ENCODE measurements at places on chromosomes 6 and 20. TPM values are rescaled to one million over a fixed set of nuclear protein-coding genes. Genes with fewer than 3 reads are reported as not detected.
A peak's percentile ranks its signal among the peaks of the same experiment; 100 is the strongest.

Gene CNPY3
- total RNA-seq = 23.9 TPM

DNA sequence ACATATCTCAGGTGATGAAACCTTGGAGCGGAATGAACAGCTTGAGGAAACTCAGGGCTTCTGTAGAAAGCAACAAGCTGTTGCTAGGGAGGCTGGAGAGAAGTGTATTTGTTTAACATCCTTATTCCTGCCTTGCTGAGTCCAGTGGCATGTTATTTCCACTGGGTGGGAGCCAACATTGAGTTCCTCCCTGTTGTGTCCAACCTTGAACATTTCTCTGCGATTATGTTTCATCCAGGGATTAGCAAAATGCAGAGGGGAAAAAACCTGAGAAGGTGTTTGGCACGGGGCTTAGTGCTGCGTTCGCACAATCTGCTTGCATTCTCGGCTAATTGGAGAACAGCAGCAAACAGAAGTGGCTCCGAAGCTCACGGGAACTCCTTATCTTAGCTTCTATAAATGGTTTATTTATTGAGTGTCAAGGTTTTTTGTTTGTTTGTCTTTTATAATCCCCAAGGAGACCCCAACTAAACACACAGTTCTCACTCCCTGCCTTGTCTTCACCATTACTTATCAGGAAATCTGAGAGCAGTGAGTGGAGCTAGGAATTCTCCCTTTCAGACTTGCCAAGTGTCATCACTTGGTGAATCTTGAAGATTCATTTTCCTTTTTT lies 412.8 kb downstream of the CDC5L start:
- peak; percentile 82 for DNase-seq

DNA sequence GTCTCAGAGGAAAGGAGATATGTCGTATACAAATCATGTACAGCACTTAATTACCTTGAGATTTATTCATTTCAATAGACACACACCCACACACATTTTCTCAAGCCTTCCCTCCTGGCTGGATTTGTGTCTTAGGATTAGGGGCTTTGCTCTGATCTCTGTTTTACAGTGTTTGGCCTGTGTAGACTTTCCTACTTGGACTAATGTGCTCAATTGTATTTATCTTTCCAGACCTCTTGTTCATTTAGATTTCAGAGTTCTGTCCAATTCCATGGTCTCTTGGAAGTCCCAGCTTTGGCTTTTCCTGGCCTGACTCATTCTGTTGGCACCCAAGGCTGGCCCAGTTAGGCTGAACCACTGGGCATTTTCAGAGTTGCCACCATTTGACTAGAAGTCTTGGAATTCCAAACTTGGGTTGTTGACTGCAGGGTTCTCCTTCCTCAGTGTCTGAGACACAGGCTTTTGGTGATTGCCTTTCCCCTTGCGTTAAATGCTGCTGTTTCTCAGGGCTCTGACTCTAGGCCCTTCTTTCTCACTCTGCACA lies 8.9 kb upstream of the RFPL4B start:
- DNase-seq = no peak

- no peak for DNase-seq
Observed at GRCh38 chr6:45667300-45667699, 289.6 kb upstream of the SUPT3H start.

DNA sequence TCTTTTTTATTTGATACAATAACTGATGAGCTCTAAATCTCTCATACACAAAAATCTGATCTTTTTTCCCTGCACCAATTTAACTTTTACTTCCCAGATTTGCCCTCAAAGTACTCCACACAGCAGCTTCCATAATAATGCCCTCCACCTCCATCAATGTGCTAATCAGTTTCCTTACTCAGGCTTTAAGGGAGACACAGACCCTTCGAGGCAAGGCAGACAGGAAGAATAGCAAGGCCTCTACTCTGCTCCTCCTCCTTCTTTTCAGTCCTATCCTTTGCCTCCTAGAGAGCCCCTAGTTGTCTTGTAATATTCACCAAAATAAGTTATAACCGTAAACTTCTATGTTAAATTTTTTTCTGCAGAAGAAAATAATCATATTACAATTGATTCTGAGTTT lies 444.9 kb upstream of the RNF217 start:
- DNase-seq = no peak

DNA sequence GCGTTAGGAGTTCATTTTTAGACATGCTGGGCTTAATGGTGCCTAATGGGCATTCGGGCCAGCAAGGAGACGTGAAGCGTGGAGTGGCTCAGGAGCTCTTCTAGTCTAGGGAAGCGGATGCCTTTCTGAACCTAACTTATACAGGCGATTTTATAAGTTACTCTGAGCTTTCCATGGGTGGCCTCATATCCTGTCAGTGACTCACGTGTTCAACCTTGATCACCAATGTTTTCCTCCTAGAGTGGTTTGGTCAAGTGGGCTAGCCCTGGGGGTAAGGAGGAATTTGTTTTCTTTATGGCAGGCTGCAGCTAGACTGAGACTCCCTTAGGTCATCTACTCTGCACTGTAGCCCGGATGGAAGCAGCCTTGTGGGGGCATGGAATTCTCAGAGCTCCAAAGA lies 52.1 kb downstream of the PLAGL1 start:
- DNase-seq = peak; percentile 39

GRCh38 chr6:31120151-31120915 lies at the start of gene CDSN:
Gene CDSN, minus strand, starts transcription at chr6:31120446. Its CDS starts 27 bp downstream, at chr6:31120419.
- no peak for DNase-seq

DNA sequence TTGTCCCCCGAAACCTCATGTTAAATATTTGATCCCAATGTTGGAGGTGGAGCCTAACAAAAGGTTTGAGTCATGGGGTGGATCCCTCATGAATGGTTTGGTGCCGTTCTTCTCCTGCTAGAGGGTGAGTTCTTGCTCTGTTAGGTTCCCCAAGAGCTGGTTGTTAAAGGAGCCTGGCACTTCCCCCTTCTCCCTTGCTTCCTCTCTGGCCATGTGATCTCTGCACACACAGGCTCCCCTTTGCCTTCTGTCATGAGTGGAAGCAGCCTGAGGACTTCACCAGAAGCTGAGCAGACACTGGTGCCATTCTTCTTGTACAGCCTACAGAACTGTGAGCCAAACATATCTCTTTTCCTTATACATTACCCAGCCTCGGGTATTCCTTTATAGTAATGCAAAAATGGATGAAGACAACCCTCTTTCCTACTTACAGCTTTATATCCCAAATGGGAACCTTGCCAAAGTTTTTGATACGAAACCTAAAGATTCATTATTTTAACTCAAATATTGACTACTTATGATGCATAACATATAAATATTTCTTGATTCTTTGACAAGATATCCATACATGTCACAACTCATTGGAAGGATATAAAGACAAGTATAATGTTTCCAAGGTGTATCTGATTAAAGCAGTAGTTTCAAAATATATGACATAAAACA lies 61.0 kb downstream of the RNF182 start:
- no peak for DNase-seq

Gene FOXC1
- total RNA-seq = 0.66 TPM

- DNase-seq = no peak
Observed at GRCh38 chr6:14518515-14519217, 401.1 kb downstream of the CD83 start.

Gene SLC24A3
- 1.8 TPM for total RNA-seq

DNA sequence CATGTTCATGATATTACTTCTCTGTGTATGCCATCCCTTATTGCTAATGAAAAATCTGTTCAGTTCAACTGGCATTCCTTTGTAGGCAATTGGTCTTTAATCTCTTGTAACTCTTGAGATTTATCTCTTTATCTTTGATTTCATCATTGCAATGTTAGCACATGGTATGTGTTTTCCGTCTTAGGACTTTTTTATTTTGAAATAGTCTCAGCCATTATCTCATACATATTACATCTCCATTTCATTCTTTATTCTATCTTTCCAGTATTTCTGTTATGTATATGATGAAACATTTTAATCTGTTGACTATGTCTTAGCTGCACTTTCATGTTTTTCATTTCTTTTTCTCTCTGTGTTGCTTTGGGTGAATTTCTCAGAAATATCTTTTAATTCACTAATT lies 58.1 kb downstream of the VSTM2L start:
- no peak for DNase-seq

Gene RWDD2A
- 3.6 TPM for total RNA-seq

Gene SYCP2
- total RNA-seq = 0.51 TPM

GRCh38 chr6:16712255-16712930 lies 48.9 kb downstream of the ATXN1 start:
- DNase-seq = no peak

- no peak for DNase-seq
Observed at GRCh38 chr6:20932284-20932683, 398.0 kb downstream of the CDKAL1 start.

DNA sequence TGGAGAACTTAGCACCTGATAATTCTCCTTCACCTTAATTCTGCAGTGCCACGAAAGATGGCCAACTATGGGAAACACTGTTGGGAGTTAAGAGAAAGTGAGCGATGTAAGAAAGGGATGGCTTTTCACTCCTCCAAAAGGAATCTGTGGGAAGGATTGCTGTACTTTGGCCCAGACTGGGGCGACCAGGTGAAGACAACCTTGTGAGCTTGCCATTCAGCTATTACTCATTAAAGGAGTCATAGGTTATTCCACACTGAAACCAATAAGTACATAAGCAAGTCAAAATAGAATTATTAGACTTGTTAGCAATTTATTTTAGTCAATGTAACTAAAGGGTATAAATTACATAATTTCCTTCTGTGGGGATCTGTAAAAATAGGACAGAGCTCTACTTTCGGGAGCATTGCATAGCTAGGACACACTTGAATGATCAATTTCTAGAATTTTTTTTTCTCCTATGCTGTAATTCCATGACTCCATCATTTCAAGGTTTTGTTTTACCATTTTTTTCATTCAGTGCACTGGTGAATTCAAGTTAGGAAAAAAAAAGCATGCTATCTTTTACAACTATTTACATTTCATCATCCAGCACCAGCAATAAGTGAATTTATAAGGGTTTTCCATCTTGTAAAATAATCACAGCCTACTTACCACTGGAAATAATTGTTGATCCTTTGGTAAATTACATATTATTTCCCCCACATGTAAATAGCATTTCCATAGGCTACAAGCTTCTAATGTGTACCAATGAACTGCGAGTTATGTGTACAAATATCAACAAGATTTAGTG lies 231.7 kb downstream of the SIM1 start:
- no peak for DNase-seq

- DNase-seq = peak; percentile 20
Observed at GRCh38 chr6:53103993-53104675, 38.9 kb downstream of the FBXO9 start.

DNA sequence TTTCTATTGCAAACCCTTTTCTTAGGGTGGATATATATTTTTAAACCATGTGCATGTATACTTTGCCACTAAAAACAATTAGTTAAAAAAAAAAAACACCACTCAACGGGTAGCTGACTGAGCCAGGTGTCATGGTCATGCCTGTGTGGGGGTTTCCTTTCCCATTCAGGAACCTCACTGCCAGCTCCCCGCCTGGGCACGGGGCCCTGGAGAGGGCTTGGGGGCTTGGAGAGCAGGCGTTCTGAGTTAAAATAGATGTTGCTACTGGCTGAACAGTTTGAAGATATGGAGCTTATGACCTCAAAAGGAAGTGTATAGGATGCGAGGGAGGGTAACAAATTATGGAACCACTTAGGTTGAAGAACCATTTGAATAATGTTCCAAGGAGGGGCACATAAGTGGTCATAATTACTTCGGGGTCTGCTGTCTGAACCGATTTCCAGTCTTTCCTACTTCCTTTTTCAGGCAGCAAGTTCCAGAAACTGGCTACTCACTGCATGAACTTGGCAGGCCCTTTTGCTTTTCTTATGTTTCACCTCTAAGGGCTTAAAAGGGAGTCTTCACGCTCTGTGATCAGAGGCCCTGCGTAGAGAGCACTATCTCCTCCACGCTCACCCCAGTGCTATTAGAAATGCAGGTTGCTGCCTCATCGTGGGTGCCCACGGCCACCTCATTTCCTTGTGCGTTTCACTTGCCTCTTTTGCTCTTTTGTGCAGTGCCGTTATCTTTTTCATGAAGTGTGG lies 9.9 kb downstream of the STX16 start:
- DNase-seq = no peak

DNA sequence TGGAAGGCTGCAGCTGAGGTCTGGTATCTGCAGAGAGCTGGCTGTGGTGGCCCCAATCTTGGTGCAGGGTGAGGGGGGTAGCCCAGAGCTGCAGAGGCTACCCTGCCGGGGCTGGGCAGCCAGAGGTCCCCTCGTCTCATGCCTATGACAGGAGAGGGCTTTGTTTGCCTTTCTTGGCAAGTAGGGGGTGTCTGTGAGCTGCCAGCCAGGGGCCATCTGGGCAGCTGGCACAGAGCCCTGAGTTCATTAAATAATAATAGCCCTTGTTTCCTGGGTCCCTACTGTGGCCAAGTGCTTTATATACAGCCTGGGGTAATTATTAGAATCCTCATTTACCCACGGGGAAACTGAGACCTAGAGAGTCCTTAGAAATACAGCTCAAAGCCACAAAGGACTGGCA lies 66.6 kb downstream of the EZR start:
- peak; percentile 43 for DNase-seq

GRCh38 chr20:37202267-37202943 lies 23.1 kb upstream of the MROH8 start:
- DNase-seq = peak; percentile 98

DNA sequence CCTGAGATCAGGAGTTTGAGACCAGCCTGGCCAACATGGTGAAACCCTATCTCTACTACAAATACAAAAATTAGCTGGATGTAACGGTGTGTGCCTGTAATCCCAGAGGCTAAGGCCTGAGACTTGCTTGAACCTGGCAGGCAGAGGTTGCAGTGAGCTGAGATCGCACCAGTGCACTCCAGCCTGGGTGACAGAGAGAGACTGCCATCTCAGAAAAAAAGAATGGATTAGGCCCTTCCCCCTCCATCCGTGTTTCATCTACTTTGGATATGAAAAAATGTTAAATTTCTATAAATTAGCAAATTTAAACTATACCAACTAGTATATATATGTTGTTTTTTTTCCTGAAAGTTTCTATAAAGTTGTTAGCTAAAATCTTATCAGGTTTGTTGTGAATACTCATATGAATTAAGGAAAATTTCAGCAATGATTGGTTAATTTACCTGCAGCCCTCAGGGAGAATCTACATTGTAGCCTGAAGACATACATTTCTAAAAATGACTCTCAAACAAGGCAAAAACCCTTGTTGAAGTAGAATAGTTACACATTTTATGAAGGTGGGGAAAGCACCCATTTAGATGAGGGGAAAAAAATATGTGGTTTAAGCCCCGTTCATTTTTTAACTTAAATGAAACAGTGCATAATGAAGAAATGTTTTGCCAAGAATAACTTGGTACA lies 120.9 kb downstream of the TIAM2 start:
- DNase-seq = no peak

Gene EEF1A2
- total RNA-seq = 1.7 TPM

Gene SERPINB6
- 83.9 TPM for total RNA-seq

GRCh38 chr20:14453259-14453658 lies 115.8 kb upstream of the FLRT3 start:
- no peak for DNase-seq

All from fibroblast of lung (primary cell).